ENCODE measurements at places on chromosomes 11 and 22.

DNA sequence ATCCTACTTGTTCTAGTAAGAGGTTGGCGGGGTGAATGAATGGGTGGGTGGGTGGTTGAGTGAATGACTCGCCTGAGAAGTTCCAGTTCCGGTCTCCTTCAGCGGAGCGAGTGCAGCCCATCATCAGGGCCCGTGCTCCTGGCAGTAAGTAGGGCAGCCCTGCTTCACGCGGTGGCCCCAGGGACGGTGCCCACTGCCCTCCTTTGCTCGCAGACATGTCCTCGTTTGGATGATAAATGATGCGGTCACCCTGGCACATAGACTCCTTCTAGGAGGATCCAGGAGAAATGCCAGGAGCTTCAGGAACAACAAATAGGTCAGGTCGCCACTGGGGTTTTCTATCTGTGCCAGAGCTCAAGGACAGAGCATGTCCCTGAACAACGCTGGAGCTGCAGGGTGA, 370.8 kb downstream of the CTTN start:
- DNase-seq, result no peak

DNA sequence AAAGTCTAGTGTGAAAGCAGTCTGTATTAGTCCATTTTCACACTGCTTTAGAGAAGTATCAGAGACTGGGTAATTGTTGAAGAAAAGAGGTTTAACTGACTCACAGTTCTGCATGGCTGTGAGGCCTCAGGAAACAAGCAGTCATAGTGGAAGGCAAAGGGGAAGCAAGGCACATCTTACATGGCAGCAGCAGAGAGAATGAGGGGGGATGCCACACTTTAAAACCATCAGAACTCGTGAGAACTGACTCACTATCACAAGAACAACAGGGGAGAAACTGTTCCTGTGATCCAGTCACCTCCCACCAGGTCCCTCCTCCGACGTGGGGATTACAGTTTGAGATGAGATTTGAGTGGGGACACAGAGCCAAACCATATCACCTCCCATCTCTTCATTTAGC, 13.8 kb upstream of the TUBA8 start:
- DNase-seq, result no peak

DNA sequence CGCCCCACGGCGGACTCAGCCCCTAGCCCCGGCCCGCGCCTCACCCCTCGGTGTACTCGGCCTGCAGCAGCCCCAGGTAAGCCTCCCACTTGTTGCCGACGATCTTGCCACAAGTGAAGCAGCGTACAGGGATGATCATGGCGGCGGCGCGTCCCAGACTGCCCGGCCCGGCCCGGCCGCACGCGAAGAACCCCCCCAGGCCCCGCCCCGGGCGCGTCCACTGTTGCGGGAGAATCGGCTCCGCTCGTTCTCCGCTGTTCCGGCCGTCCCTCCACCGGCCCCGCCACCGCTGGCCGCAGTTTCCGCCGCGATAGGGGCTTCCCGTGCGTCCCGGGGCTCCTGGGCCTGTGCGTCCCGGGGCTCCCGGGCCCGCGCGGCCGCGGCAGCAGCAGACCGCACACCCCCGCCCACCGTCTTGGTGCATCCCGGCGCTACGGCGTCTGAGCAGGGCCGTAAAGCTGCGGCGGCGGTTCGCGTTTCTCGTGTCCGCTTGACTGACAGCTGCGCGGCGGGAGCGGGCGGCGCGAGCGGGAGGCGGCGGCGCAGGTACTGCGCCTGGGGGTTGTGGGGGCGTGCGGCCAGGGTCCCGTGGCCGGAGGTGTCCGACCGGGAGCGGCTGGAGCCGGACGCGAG, at the start of the genes POLR2L and TSPAN4:
Gene POLR2L, minus strand, starts transcription at position 160 of the 633 bp plus-strand sequence. Its CDS starts 21 bp downstream, at position 139.
Gene TSPAN4, plus strand, starts transcription at position 483 of the 633 bp plus-strand sequence. CDS start 7,453 bp downstream, outside the sequence.
- DNase-seq, result peak; percentile 81

DNA sequence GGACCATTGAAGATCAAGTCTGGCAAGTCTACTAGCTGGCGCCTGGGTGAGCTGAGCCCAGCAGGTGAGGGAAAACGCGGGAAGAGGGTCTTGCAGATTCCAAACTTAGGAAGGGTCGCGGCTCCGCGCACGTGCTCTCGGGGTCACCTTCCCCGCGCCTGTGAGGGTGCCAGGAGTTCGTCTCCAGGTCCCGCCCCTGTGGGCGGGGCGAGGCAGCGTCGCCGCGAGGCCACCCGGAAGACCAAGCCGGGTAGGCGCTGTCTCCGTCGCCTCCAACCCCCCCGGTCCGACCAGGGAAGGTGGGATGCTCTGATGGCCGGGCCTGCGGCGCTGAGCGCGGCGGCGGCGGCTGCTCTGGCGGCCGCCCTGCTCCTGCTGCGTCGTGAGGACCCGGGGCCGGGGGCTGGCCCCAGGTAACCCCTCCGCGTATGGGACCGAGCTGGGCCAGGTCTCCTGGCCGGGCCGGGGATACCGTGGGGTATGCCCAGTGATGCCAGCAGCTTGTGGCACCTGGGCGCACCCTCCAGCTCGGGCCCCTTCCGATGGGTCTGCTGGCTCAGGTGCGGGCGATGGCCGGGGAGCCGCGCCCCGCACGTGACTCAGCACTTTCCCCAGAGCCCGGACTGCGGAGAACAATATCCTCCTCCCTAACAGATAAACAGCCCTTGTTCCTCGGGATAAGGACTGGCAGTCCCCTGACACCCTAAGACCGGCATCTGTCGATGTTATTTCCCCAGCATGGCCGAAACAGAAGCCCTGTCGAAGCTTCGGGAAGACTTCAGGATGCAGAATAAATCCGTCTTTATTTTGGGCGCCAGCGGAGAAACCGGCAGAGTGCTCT, at the start of gene HTATIP2:
Gene HTATIP2, plus strand, starts transcription at position 215 of the 841 bp plus-strand sequence. Its CDS starts 524 bp downstream, at position 739.
- peak; percentile 63 for DNase-seq

DNA sequence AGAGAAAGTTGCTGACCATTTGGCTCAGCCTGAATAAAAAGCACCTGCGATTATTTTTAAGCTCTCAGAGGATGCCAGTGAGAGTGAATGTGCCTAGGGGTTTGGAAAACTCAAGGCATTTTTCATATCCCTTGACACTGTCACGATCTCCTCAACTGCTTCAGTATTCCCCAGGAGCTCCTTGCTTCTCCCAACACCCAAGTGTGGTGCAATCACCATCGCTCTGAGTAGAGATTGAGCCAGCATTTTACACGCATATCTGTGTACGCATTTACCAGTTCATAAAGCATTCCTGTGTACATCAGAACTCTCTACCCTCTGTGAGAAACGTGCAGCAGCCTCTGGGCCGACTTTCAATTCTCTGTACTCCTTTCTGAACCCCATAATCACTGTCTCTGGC, 1.3 kb downstream of the SRRD start:
- no peak for DNase-seq

- no peak for DNase-seq
Measured at GRCh38 chr11:100824041-100824809, 137.1 kb downstream of the ARHGAP42 start.

GRCh38 chr11:123122341-123122740, 60.4 kb upstream of the HSPA8 start:
- no peak for DNase-seq

DNA sequence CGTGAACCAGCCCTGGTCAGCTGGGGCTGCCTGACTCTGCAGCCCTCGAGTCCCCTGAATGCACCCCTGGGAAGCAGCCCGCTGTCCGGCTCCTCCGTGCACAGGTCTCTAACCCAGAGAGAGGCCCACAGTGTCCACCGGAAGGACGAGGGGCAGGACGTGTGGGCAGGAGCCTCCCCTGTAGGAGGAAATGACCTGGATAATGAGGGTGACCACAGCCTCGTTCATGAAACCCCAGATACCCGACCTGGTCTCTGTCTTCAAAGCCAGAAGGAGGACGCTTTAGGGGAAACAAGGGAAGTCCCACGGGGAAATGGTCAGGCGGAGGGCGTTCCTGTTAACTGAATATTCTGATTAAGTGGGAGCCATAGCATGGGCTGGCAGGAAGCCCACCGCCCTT, 23.3 kb downstream of the LIF start:
- no peak for DNase-seq

Measured in activated T-cell treated with anti-CD3 and anti-CD28 coated beads for 24 hours (primary cell).